ENCODE measurements at places on chromosomes 3 and 15.

- DNase-seq: no peak
Observed at GRCh38 chr3:62114763-62115162, 258.6 kb downstream of the FEZF2 start.

GRCh38 chr3:6771171-6771570 is 89.7 kb upstream of the GRM7 start:
- DNase-seq: no peak

DNA sequence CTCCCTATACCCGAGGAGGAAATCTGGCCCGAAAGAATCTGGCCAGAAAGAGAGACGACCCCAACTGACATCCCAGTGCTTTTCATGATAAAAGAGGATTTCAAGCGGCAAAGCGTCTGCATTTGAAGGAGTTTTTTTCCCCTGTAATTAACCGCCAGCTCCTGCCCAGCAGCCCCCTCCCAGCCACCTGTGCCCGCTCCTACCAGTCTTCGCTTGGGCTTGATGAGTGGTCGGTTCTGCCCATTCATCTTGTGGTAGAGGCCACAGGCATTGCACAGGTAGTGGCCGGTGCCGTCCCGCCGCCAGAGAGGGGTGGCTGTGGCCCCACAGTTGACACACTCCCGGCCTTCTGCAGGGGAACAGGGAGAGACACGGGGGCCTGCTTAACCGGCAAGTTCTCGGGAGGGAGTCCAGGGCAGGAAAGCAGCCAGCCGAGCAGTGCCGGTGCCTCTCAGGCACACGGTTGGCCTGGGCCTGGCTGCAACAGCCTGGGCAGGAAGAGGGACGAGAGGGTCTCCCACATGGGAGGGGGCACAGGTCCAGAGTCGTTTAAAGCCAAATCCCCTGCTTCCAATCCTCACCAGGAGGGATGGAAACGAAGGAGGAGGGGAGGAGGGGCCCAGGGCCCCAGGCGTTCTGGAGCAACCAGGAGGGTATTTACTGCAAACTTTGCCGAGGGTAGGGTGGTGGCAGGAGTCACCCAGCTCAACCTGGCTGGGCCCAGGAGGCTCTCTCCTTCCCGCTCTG is 9.2 kb downstream of the GATA2 start:
- no peak for DNase-seq

DNA sequence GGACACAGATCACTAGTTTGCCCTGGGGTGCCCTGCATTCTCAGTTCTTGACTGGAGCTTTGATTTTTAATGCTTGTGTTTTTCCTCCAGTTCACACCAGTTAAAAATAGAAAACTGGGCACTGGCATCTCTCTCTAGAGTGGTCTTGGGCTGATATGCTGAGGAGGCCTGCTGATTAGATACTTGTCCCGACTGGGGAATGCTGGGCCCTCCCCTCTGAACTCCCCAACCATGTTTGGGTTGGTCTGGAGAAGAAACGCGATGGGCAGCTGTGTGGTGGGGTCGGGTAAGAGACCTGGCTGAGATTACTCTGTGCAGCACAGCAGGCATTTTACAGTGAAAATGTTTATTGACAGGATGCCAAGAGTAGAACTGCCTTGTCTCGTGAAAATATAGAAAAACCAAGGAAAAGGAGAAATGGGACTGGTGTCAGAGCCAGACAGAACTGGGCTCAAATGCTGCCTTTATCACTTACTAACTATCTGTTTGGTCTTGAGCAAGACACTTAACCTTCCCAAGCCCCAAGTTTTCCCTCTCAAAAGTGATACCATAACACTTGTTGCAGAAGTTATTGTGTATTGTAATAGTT is 1.6 kb upstream of the ACTC1 start:
- DNase-seq: no peak

DNA sequence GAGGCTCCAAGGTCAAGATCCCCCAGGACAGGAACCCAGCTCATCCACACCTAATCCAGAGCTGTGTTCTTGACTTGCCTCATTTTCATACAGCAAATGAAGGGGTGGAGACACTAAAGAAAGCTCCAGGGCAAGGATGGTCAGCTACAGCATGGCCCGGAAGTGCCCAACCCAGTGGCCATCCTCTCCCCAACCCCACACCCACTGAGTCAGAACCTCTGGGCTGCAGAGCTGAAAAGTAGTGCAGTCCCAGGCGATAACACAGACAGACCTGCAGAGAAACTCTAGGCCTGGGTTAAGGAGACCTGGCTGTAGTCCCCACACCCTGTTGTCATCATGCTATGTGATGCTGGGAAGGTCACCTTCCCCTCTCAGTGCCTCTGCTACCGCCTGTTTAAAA is 85.3 kb downstream of the SEMA5B start:
- DNase-seq: no peak

DNA sequence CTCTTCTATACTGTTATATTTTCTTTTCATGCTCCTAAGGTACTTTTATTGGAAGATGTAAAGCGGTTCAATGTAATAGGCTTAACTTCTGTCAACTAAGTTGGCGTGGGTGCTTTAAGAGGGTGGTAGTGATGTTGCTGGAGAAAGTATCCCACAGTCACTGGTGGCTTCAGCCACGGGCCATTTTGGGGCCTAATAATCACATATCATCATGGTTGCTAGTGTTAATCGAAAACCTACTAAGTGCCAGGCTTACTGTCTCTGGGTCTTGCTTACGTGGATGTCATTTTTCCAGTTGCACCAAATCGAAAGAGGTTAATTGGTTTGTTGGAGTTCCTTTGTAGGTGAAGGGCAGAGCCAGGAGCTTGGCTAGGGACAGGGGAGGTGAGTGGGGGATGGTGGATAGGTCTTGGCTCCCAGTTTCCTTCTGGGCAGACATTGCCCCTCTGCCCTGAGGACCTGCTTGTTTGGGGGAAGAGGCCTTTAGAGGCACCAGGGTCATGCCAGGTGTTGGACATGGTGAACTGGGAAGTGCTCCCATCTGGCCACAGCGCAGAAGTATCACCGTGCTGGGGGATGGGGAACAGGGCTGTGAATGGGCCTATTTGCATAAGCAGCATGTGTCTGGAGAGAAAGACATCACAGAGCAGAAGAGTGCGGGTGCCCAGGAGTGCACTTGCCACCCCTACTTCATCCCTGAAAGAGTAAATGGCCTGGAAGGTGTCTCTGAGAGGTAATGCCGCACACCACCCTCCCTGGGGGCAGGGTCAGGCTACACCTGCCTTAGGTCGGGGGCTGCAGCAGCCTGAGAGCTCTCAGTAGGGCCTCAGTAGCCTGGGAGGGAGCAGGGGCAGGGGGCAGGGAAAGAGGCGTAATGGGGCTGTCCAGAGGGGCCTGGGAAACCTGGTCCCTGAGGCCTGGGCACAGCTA is 62.4 kb upstream of the POLG start:
- no peak for DNase-seq

GRCh38 chr15:94844198-94844537 is 612.8 kb downstream of the MCTP2 start:
- no peak for DNase-seq

GRCh38 chr3:193096076-193096475 is 144.9 kb upstream of the PLAAT1 start:
- no peak for DNase-seq

DNA sequence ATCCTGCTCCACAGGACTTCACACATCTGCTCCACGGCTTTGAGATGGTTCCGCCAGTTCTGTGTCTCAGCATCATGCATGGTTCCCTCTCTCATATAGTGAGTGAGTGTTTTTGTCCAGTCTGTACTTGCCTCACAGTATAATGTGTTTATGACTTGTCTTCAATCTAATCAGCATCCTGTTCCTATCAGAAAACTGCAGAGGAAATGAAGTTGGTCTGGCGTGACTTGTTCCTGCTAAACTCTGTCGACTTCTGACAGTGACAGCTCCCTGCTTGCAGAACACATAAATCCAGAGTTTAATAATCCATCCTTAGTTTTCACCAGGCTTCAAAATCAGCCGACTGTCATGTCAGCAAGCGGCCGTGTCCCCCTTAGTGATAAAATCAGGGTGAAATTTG is 222.3 kb downstream of the SLCO3A1 start:
- DNase-seq: no peak

- DNase-seq: no peak
Observed at GRCh38 chr3:148945116-148945515, 46.2 kb upstream of the GYG1 start.

GRCh38 chr3:139676108-139676507 is 1.7 kb downstream of the NMNAT3 start:
- no peak for DNase-seq

GRCh38 chr3:177626045-177626444 is 428.8 kb upstream of the TBL1XR1 start:
- DNase-seq: no peak

DNA sequence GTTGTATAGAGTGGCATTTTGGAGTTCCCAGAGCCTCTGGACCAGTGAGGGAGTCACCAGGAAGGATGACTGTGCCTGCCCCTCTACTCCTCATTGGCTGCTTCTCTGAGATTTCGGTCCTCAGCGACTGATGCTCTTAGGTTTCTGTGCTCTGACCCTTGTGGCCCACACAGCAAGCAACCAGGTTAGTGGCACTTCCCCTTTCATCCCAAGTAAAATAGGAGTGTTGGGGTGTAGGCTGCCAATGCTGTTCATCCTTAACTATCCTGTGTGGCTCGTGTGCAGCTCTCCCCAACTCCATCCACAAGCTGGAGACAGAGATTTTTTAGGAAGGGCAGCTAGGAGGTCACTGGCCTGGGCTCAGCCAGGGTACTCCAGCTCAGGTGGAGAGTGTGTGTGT is 21.3 kb downstream of the PRR23A start:
- no peak for DNase-seq

DNA sequence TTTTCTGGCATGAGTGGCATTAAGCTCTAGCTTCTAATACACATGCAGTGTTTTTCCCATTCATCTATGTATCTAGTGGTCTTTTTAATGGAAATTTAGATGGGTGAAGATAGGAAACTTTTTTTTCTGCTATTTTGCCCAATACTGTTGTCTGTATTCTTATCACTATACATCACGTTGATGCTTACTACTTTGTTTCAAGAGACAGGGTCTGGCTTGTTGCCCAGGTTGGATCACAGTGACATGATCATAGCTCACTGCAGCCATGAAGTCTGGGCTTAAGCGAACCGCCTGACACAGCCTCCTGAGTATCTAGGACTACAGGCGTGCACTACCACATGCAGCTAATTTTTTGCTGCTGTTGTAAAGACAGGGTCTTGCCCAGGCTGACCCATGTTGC is 84.6 kb downstream of the PEAK1 start:
- no peak for DNase-seq

DNA sequence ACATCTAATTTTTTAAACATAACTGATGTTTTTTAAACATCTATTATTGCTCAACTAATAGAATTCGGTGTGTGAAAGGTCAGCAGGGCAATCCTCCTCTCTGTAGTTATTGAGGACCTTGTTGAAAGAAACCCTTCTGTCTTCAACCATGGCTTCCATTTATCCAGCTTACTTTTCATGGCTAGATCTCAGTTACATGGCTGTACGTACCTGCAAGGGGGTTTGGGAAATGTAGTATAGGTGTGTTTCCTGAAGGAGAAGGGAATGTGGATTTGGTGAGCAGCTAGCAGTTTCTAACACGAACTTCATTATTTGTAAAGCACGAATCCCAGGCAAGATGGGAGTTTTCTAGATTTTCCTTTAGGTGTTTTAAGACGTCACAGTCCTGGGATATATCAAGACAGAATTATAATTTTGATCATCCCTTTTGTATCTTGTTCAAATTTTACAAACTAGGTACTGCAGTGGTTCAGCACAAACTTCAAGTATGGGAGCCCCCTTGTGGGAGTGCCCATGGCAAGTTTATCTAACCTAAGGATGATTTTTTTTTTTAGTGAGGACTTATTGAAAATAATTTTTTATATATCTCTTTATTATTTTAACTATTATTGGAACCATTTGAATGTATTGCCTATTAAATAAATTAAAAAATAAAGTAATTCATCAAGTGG is 41.6 kb downstream of the FBXL2 start:
- no peak for DNase-seq

GRCh38 chr15:45842151-45842550 is 207.3 kb downstream of the SQOR start:
- no peak for DNase-seq

All from stimulated activated CD8-positive, alpha-beta memory T cell treated with anti-CD3 and anti-CD28 coated beads, Interleukin-7, amount 100 ng/mL, for 1 hour (primary cell).